CD4-positive, alpha-beta T cell treated with Interferon alpha-2 for 1 hour (primary cell): ENCODE measurements at places on chromosomes 11 and 22.

- DNase-seq, result no peak
Measured at GRCh38 chr11:126695293-126695692, 305.3 kb downstream of the KIRREL3 start.

DNA sequence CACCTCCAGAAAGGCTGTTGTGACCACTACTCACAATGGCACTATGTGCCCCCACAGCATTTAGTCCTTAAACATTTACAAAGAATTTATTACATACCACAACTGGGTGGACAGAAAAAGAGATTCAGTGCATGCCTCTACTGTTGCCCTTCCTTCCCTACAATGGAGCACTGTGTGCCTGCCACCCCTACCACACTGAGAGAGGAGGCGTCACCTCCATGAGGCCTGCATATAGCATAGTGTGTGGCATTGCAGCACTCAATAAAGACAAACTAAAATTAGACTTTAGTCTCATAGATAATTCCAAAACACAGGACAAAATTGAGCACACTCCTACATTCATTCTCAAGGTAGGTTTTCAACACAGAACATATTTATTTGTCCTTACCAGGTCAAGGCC is 25.8 kb downstream of the THAP12 start:
- DNase-seq, result no peak

- DNase-seq, result no peak
Measured at GRCh38 chr11:37710031-37710430, 1112.0 kb upstream of the RAG2 start.

- no peak for DNase-seq
Measured at GRCh38 chr22:47190276-47190956, 428.0 kb downstream of the TBC1D22A start.

DNA sequence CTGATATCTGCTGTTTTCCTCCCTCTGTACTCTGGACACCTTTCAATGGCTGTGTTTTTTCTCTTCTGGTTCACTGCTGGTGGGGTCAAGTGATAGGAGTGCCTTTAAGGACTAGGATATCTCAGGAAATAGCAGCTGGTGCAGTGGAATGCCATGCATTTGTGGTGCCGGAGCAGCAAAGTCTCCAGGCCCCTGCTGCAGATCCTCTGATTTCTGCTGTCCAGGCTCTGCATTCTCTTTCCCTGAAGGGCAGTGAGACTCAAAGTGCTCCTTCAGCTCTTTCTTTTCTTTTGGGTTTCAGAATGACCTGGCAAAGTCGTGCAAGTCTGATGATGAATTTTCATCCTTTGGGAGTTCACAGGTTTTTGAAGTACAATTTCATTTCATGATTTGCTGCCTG is 774.3 kb downstream of the FAM181B start:
- no peak for DNase-seq

DNA sequence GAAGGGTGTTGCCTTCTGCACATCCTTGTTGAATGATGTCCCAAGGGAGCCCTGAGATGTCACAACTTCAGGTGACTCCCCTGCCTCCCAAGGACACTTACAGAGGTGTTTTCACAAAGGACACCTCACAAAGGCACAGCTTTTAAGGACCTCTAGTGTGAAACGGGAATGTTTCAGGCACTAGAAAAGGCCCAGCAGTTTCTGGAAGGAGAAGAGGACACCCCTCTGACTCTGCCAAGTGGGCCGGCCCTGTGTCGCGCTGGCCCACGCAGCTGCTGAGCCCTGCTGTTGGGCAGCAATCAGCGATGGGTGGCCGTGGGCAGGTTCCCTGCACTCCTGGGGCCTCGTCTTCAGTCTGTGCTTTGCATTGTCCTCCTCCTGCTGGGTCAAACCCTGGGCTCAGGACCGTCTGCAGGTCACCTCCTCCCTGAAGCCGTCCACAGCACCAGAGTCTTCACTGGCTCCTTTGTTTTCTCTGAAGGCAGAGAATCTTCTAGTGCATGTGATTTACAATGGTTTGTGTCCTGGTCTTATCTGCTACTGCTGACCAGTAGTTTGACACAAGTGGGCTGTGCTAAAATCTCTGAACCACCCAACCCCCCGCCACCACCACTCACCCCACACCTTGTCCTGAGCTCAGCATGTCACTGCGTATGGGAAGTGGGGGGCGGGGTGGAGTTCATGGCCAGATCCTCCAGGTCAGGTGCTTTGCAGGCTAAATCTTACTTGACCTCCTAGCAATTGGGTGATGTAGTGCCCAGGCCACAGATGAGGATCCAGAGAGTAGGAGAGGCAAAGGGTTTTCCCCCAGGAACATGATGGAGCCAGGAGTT is 3.2 kb downstream of the LINC01488 start:
- DNase-seq, result no peak

- peak; percentile 91 for DNase-seq
Measured at GRCh38 chr22:35350539-35351503, 30.1 kb upstream of the HMOX1 start.

DNA sequence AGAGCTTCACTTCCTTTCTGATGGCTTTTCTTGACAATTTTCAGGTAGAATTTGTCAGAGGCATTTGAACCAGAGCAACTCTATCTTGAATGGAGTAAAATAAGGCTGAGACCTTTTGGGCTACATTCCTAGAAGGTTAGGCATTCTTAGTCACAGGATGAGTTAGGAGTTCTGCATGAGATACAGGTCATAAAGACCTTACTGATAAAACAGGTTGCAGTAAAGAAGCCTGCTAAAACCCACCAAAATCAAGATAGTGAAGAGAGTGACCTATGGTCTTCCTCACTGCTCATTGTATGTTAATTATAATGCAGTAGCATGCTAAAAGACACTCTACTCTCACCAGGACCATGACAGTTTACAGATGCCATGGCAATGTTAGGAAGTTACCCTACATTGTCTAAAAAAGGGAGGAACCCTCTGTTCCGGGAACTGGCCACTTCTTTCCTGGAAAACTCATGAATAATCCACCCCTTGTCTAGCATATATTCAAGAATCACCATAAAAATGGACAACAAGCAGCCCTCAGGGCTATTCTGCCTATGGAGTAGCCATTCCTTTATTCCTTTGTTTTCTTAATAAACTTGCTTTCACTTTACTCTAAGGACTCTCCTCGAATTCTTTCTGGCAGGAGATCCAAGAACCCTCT is 1519.7 kb upstream of the TENM4 start:
- DNase-seq, result no peak

- no peak for DNase-seq
Measured at GRCh38 chr11:44424841-44425240, 114.9 kb upstream of the ALX4 start.

GRCh38 chr11:92357344-92357743 is 132.7 kb downstream of the FAT3 start:
- no peak for DNase-seq

DNA sequence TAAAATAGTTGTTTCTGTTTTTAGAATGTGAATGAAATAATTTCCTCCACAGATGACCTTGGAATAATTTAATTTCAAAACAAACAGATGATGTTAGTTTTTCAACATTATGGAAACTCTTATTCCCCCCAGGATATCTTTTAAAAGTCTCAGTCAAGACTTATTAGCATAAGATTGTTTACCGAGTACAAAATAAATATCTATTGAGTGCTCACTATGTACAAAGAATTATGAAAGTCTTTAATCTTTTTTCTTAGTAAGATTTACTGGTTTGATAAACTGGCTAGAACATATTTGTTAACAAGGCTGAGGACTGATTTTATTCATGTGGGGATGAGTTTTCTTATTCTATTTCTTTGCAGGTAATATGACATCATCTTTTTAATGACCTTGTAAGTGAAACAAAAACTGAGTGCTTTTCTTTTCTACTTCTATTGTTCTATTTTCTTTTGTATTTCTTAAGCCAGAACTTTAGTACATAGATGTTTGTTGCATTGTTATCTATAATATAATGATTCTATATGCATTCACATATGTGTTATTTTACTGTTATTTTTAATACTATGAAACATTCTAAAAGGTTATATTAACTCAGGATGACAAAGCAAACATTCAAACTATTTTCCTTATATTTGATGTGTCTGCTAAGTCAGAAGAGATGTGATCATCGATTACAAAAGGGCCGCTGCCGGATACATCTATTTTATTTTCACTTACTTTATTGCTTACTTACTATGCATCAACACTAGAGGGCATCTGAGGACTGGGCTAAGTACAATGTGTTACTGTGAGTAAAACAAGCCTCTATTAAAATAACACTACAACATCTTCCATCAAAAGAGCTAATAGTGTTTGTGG is 111.0 kb upstream of the ARHGAP42 start:
- peak; percentile 3 for DNase-seq

DNA sequence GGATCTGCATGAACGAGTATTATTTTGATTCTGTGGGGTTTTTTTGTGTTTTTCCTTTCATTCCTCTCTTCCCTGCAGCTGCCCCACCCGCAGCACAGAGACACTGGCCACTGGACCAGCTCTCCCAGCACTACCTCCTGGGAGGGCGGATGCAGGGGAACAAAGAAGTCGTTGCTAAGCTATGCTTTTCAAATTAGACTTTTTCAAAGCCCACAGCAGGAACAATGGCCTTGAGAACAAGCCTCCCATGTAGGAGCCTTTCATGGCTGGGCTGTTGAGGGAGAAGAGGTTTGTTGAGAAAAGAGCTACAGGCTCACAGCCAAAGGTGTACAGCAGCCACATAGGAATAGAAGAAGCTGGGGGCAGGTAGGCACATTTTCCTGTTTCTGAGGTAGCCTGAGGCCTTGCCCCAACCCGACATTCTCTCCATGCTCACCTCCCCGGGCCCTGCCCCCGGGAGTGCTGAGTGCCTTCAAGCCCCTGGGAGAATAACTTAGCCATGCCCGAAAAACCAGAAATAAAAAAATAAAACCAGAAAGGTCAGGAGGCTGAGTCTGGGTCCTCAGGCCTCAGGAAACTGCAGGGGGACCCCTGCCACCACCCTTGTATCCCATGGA is 20.5 kb upstream of the SYT12 start:
- no peak for DNase-seq

DNA sequence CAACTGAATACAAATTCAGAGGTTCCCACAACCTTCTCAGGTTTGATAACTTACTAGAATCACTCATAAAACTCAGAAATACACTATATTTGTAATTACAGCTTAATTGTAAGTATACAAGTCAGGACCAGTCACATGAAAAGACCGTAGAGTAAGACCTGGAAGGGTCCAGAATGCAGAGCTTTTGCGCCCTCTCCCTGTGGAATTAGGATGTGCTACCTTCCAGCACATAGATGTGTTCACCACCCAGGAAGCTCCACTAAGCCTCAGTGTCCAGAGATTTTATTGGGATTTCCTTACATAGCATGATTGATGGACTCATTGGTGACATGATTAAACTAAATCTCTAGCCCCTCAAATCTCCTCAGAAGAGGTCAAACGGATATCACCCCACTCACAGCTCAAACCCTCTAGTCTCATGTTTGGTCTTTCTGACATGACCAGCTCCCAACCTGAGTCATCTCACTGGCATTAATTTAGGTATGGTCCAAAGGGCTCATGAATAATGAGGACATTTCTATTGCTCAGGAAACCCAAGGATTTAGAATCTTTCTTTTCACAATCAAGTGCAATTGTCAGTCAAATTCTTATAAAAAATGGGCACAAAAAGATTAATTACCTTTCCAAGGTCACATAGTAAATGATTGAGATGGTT is 77.2 kb upstream of the UBASH3B start:
- no peak for DNase-seq
